Urinary bladder (tissue), 4 donors: ENCODE measurements at places on chromosomes 6 and 20.

DNA sequence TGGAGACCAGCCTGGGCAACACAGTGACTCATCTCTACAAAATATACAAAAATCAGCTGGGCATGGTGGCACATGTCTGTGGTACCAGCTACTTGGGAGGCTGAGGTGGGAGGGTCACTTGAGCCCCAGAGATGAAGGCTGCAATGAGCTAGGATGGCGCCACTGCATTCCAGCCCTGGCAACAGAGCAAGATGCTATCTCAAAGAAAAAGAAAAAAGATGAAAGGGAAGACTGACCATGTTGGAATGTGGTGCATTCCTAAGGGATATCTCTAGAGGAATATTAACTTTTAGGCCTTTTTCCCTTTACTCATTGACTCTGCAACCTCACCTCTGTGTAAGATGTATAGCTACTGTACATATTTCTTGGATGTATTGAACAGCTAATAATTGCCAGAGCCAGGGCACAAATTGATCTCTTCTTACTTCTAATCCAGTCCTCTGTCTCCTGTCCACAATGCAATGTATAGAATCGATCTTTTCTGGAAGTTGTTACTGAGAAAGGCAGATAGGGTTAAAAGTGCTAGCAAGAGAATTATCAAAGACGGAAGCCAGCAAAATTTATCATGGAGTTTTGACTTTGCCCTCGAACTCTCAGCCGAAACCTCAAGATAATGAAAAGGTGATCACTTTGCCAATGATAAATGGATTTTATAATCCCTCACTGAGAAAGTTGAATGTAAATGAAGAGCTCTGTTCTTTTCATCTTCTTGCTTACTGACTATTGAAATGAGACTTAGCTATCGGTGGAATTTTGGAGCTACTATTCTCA lies 46.3 kb downstream of the GCNT2 start:
- DNase-seq: no peak

- no peak for DNase-seq
Observed at GRCh38 chr20:19397226-19397625, 184.8 kb downstream of the SLC24A3 start.

DNA sequence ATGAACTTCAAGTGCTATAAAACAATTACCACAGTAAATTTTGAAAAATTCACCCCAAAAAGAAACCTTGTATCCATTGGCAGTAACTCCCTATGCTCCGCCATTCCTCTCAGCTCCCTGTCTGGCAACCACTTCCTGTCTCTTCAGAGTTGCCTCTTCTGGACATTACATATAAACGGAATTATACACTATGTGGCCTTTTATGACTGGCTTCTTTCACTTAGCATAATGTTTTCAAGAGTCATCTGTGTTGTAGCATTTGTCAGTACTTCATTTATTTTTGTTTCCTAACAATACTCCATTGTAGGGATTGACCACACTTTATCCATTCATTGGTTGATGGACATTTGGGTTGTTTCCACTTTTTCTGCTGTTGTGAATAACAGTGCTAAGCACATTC lies 50.1 kb downstream of the CEP43 start:
- DNase-seq: no peak

GRCh38 chr20:50129662-50130355 lies 16.9 kb upstream of the UBE2V1 start:
- DNase-seq: no peak

DNA sequence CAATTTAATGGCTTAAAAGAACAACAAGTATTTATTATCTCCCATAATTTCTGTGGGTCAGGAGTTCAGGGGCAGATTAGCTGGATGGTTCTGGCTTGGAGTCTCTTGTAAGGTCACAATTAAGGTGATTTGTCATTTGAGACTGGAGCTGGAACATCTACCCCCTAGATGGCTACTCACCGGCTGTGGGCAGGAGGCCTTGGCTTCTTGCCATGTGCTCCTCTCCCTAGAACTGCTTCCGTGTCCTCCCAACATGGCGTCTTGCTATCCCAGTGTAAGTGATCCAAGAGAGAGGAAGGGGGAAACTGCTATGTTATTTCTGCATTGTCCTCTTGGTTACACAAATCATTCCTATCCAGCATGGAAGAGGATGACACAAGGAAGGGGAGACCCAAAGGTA lies 210.2 kb upstream of the ECI2 start:
- no peak for DNase-seq

DNA sequence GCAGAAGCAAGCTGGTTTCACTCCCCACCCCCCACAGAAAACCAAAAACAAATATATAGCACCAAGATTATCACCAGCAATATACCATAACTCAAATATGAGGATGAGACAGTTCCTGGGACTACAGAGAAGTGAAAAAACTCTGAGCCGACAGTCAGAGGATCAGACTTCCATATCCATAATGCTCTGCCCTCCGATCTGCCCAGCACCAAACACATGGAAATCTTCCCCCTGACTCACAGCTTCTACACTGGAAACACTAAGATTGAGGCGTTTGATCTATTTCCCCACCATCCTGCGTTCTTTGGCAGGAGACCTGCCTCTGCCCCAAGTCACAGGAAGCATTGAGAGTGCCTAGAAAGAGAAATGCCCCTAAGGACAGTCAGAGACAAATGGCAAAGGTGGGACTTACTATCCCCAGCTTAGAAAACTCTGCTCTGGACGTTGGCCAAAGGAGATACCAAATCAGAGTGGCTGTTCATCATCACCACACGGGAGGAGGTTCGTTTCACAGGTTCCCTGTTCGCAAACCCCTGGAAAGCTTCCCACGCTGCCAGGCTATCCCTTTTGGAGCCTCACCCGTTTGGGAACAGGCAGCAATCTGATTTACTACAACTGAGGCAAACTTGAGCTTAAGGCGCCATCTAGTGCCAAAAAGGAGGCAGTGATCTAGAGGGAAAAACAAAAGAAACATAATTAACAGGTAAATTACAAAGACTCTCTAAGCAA lies 48.7 kb upstream of the SRSF6 start:
- DNase-seq: no peak

DNA sequence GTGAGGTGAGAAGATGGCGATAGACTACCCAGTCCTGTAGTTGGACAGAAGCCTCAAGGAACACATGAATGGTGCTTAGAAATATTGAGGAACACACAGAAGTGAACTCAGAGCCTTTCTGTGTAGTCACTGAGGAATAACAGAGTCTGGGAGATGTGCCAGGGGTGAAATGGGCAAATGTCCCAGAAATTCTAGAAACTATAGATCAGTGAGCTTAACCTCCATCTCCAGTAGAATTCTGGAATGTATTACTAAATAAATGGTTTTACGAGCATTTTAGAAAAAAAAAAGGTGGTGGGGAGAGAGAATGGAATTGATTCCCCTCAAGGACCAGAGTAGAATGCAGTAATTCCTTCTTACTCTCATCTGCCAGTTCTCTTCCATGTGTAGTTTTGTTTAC lies 380.0 kb downstream of the LMBRD1 start:
- no peak for DNase-seq

DNA sequence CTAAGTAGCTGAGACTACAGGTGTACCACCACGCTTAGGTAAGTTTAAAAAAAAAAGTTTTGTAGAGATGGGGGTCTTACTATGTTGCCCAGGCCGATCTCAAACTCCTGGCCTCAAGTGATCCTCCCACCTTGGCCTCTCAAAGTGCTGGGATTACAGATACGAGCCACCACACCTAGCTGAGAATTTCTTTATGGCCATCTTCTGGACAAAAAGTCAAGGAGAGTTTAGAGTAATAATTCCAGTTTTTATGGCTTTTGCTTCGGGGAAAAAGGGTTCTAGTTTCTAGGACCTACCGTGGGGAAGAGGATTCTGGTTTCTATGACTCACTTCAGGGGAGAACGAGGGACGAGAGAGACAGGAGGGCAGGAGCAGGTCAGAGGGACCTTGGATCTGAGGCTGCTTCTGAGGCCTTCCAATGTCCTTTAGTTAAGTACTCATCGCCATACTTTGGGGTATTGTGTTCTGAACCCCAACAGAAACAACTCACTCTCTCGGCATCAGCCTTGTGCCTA lies 69.3 kb upstream of the IER3 start:
- no peak for DNase-seq

DNA sequence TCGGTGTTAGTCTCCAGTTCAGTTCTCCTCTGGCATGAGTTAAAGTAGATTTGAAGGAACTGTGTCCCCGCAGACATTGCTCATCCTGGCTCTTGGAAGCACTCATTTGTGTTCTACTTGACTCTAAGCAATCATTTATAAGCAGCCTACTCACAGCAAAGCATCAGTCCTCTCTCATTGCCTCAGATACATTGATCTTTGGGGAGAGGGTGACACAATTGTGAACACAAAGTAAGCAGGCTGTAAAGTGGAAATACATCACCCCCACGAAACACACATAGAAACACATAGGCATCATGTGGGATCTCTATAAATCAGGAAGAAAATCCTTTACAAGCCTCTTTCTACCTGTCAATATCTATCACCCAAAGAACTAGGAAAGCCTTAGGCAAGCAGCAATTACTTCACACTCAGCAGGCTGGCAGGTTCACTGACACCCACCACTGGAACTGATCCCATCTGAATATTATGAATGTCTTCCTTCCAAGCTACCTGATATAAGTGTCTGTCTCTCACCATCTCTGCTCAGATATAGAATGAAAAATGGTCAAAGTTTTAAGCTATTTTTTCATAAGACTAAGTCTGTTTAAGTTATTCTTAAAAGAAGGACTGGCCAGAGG lies 675.8 kb downstream of the HACE1 start:
- DNase-seq: no peak

DNA sequence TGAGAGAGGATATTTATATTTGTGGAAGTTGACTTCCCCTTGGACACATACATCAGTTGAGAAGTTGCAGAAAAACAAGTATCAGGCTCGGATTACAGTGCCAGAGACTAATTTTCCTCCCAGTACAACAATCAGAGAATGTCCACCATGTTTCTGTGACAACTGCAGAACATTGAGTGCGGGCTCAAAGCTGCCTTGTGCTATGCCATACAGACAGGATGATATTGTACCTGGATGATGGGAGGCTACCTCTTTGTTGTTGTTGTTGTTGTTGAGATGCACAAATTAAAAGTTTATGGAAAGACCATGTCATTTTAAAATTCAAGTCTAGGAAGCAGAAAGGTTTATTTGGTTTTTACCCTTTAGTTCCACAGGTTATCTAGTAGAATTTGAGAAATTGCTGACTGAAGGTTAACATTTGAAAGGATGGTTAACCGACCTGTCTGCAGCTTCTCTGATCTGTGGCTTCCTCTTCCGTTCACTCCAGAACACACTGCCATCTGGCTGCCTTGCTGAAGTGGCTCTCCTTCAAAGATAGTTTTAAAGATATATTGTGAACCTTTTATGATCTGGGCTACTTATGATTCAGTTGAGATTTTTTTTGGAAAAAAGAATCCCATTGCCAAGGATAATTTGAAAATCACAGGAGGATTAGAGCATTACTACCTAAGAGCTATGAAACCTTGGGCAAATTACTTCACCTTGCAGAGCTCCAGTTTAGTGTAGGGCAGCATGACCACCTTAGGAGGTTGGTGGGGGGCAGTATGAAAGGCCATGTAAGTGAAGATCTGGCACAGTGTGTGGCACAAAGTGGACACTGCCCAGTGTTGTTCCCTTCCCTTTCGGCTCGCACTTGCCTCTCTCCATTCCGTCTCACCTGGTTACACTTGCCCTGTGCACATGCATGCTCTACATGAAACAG lies 15.9 kb downstream of the TMEM200A start:
- no peak for DNase-seq

DNA sequence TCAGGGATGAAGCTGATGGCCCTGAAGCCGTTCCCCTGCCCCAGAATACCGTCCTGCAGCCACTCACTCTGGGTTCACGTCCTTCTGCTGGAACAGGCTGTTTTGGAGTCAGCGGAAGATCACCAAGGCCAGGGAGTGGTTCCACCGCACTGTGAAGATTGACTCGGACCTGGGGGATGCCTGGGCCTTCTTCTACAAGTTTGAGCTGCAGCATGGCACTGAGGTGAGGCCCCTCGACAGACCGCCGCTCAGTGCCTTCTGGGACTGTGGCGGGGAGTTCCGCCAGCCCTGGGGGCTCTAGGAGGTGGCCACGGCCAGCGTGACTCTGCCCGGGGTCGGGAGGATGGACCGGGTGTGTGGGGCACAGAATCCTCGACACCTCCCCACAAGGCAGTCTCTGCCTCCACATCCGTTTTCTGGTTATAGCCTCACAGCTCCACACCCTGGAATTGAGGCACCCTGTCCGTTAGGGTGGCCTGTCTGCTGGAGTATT lies 4.1 kb upstream of the C20orf204 start:
- no peak for DNase-seq

DNA sequence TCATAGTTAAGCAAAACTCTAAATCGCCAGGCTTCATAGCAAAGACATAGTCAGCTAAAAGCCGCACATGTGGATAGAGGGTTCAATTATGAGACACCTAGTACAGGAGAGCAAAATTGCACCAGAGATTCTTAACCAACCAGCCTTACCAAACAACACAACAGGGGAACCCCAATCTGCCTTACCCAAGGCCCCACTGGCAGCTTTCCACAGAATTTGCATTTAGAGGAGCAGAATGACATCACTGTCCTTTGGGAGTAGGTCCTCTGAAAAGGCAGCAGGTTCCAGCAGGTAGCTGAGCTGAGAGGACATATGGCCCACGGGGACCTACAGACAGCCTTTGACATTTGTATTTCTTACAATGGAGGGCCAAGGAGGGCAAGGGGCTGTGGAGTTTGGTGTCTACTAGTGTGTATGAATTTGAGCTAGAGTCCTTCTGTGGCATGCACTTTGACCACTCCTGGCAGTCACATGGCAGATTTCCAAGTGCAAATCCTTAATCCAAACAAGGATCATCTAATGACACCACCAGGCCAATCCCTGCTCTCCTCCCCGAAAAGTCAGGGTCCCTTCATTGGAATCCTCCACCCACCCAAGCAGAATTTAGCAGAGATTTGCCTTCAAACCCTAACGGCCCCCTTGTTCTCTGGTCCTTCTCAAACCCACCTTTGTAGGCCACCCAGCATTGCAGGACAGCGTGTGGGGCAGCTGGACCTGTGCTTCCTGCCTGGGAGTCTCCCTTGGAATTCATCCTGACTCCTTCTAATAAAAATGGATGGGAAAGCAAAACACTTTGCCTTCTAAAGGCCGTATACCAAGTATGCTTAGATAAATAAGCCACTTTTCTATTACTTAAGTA lies 171.2 kb upstream of the SUPT3H start:
- no peak for DNase-seq

DNA sequence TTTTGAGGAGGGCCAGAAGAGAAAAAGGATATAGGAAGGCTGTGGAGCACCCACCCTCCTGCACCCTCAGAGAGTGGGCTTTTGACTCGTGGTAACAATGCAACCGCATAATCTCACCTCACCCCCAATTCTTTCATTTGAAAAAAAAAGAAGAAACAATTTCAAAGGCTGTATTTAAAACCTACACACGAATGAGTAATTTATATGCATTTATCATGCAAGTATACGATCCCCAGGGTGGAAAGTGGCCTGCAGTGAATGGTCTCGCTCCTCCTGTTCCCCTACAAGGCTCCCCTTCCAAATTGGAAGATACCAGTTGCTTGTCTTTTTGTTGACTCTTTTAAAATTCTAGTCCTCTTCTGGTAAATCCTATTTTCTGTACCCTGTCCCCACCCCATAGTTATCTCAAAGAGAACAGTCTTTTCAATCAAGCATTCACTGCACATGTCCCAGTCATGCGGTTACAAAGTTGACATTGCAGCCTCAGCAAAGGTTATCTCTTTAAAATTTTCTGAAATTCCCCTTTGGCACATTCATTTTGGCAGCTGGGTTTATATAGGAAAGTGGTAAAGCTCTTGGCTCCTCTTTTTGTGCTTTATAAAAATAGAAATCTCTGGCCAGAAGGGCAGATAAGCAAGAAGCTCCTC lies 110.6 kb downstream of the ARID1B start:
- DNase-seq: no peak
